Nucleus accumbens (tissue), 56 donors: ENCODE measurements at places on chromosomes 5 and 9.

- no peak for DNase-seq
These were observed 43.9 kb downstream of the ZNF608 start for GRCh38 chr5:124702525-124702924.

DNA sequence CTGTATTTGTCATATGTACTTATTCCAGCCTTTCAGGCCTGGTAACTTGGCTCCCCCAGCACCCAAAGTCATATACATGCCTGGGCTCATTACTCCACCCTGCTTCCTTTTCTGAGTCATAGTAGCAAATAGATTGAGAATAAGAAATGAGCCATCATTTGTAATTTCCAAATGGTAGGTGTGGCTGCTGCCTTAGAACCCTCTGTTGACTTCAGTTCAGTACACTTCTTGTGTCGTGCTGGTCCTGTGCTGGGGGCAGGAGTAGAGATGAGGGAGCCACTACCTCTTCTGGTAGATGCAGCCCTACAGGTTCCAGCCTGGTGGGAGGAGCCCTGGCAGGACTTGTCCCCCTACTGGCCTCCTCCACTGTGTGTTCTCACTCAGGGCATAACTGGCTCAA is 11.1 kb downstream of the GM2A start:
- DNase-seq, result no peak

- no peak for DNase-seq
These were observed 3.1 kb downstream of the CCDC183 start for GRCh38 chr9:136799079-136799853.

- DNase-seq, result no peak
These were observed 40.1 kb downstream of the DCAF10 start for GRCh38 chr9:37840560-37841194.

DNA sequence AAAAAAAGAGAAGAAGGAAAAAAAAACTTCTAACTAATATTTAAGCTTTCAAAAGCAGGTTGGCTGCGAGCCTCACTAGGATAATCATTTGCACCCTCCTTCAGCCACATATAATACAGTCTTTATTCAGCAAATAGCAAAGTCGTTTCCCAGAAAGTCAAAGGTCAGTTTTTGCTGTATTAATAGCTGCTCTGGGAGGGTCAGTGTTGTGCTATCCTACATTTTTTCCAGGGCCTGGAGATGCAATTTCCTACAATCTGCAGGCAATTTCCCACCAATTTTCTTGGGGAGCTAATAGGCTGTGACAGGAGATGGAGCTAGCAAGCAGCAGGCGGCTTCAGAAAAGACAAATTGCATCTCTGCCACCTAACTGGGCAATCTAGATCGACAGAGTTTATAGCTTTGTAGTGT is 136.8 kb downstream of the TLE1 start:
- no peak for DNase-seq

GRCh38 chr9:122477346-122477745 is 380 bp downstream of the OR1J1 start:
- no peak for DNase-seq
